ENCODE measurements at places on chromosomes 6 and 20.

DNA sequence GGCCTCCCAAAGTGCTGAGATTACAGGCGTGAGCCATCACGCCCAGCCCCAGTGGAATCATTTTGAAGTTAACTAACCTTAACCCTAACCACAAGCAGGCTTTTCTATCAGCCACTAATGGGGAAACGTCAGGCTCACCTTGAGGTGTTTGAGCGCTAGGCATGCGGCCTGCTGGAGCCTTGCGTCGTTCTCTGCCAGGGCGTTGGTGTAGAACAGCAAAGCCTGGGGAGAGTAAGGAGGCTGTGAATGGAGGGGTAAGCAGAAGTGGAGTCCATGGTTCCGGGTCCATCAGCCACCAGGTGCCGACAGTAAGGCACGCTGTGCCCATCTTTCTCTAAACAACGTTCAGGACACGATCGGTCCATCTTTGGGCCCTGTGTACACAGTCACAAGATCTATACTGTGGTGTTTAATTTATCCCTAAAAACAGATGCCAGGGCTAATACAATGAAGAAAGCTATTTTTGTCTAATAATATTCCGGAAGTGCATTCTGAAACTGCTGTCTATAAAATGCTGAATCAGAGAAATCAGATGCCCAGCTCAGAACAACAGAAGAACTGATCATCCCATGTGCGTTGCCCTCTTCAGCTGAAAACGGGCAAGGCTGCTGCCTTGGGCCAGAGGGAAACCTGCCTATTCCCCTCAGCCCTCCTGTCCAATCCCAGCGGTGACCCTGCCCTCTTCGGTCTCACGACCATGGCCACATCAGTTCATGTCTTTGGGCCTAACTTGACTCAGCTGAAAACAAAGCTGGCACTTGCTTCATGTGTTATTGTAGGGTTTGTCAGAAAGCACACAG is 79.6 kb downstream of the PTPN1 start:
- no peak for DNase-seq

DNA sequence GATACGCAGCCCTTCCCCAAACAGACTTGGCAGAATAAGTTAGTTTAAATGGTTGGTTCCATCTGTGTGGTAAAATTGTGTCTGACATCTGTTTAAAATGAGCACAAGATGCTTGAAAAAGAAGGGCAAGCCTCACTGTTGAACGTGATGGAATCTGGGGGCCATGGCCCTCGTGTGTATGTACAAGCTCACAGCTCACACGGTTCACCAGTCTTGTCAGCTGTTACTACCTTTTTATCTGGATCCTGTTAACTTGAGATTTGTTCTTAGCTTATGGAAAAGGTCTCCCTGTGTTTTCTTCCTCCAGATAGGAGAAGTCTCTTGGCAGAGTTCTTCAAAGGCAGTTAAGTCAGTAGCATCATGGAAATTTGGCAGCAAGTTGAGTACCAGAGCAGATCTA is 270.6 kb downstream of the KHDC1L start:
- no peak for DNase-seq

DNA sequence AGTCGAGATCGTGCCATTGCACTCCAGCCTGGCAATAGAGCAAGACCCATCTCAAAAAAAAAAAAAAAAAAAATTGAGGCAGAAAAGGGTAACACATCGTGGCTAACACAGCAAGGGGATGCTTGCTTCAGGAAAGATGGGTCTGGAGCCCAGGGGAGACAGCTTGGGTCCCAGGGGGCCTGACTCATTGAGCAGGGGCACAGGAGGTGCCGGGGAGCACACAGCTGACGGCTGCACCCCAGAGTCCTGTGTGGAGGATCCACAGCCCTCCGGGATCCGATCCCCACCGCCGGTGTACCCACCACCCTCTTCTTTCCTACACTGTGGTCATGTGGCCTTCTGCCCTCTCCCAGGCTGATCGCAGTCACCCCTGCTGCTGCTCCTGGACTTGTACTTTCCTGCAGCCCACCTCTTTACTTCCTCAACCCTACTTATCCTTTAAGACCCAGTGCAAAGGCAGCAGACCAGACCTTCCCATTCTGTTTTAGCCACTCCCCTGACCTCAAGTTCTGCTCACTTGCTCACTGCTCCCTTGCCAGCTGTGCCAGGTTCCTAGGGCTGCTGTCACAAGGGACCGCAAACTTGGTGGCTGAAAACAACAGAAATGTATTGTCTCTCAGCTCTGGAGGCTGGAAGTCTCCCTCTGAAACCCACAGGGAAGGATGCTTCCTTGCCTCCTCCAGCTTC is 17.6 kb upstream of the EZR start:
- DNase-seq, result no peak

- DNase-seq, result no peak
Measured at GRCh38 chr6:107235511-107235910, 120.2 kb upstream of the BEND3 start.

GRCh38 chr20:40664891-40665290 is 24.1 kb downstream of the MAFB start:
- no peak for DNase-seq

DNA sequence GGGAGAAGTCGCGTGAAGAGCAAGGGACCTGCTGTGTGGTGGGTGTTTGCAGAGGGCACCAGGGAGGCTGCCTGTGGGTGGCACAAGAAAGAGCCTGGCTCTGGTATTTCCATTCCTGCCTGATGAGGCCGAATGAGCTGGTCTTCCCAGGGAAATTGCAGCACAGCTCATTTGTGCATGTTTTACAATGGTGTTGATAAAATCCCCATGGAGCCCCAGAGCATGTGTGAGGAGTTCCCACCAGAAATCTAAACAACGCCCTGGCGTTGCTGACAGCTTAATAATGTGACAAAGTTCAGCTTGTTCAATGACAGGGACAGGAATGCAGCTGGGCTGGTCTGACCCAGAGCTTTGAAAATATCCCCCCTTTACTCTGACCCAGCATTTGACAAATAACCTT is 135.5 kb downstream of the CLIC5 start:
- DNase-seq, result no peak

- no peak for DNase-seq
Measured at GRCh38 chr6:14290772-14291330, 173.3 kb downstream of the CD83 start.

Measured in C1 segment of cervical spinal cord (tissue), 14 donors.